Substantia nigra (tissue), 51 donors: ENCODE measurements at places on chromosomes 3 and 15.

- DNase-seq = no peak
Observed at GRCh38 chr3:59408047-59408624, 358.3 kb upstream of the CFAP20DC start.

DNA sequence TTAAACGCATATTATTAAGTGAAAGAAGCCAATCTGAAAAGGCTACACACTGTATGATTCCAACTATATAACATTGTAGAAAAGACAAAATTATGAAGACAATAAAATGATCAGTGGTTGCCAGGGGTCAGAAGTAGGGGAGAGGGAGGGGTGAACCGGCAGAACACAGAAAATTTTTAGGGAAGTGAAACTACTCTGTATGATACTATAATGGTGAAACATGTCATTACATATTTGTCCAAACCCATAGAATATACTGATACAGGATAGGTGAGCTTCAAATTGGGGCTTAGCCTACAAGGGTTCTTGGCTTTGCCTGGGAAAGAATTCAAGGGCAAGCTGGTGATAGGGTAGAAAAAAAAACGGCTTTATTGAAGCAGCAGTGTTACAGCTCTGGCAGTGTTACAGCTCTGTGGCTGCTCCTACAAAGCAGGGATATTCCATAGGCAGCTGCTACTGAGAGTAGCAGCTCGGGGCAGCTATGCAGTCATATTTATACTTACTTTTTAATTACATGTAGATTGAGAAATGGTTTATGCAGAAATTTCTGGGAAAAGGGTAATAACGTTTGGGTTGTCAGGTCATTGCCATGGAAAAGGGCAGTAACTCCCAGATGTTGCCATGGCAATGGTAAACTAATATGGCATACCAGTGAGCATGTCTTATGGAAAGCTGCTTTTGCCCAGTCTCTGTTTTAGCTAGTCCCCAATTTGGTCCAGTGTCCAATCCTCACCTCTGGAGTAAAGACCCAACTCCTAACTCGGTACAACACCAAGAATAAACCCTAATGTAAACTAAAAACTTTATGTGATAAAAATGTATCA, 125.1 kb upstream of the SLC25A36 start:
- no peak for DNase-seq

DNA sequence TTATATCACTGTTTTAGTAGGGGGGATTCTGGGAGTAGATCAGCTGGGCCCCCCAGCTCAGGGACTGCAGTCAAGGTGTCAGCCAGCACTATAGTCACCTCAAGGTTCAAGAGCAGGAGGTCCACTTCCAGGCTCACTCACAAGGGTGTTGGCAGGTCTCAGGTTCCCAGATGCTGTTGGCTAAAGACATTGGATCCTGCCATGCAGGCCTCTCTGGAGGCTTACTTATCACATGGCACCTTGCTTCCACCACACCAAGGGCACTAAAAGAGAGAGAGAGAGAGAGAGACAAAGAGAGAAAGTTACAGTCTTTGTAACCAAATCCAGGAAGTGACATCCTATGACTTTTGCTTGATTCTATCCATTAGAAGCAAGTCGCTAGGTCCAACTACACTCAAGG, 7.5 kb upstream of the PPP1R14D start:
- DNase-seq = no peak

GRCh38 chr3:13045241-13045903, 27.9 kb downstream of the IQSEC1 start:
- DNase-seq = no peak

GRCh38 chr3:172268868-172269267, 179.4 kb downstream of the GHSR start:
- DNase-seq = no peak

GRCh38 chr3:128217702-128218547, 64.6 kb downstream of the EEFSEC start:
- DNase-seq = no peak

GRCh38 chr3:148751461-148751860, 53.8 kb downstream of the AGTR1 start:
- no peak for DNase-seq

DNA sequence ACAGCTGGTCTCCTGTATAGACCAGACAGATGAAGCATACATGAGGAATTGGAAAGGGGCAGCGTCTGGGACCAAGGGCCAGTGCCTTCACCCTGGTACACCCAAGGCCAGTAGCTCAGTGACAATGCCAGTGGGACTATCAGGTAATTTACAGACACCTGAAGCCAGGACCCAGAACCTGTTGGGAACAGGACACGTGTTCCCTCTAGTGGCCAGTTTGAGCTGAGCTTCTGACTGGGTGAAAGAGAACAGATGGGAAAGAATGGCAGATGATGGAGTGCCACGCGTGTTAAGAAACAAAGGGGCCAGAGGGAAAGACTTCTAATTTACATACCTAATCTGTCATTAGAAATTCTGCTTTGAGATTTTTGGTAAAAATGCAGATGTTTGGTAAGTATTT, 5.1 kb upstream of the SLC25A38 start:
- no peak for DNase-seq

- DNase-seq = no peak
Observed at GRCh38 chr3:84836961-84837360, 121.8 kb upstream of the CADM2 start.

DNA sequence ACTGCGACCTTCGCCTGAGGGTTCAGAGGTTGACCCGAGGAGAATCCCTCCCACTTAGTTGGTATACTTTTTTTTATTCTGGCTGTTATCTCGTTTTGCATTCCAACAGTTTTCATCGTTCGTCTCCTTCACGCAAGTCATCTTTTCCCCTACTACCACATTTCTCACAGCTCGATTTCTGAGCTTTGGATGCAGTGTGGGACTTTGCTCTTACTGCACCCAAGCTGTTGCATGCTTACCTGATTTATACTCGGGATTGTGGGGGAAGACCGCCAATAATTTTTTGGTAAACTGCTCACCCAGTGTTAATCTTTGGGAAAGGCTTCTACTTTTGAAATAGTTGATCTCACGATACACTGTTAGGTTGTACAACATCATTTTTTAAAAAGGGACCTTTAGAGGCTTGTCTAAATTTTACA, 702 bp downstream of the TBC1D23 start:
- DNase-seq = no peak
